ENCODE measurements at places on chromosomes 16 and 17. TPM values are rescaled to one million over a fixed set of nuclear protein-coding genes. Genes with fewer than 3 reads are reported as not detected.

DNA sequence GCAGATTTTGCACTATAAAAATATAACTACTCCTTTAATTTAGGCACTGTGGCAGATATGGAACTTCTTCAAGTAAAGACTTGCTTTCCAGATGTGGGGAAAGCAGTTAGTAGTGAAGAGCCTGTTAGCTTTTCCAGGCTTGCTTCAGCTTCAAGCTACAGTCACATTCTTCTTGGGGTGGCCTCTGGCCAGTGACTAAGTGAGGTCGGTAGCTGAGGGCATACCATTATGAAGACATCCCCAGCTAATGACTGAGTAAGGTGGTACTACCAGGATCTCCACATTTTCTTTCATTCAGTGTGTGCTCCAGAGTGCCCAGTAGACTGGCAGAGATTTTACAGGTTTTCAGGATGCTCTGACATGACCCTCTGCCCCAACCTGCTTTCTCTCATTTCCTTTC, 167.1 kb upstream of the KIF2B start:
- DNase-seq, result peak; percentile 42

Gene PPP1R27
- total RNA-seq, result not detected

GRCh38 chr17:51120357-51120738, 320 bp downstream of the SPAG9 start:
- peak; percentile 39 for DNase-seq

- DNase-seq, result no peak
Measured at GRCh38 chr17:74128456-74129211, 74.8 kb upstream of the RPL38 start.

- peak; percentile 6 for DNase-seq
Measured at GRCh38 chr17:39916918-39917317, 1.5 kb downstream of the GSDMB start.

Gene CCDC200
- not detected for total RNA-seq

GRCh38 chr17:49646391-49647255, 31.3 kb downstream of the SPOP start:
- DNase-seq, result peak; percentile 83

GRCh38 chr16:85570735-85571562, 42.2 kb upstream of the GSE1 start:
- no peak for DNase-seq

Gene NR1D1
- 1.5 TPM for total RNA-seq

- peak; percentile 68 for DNase-seq
Measured at GRCh38 chr16:67430977-67431774, at the start of gene HSD11B2. HSD11B2 (plus strand) TSS chr16:67431121; CDS start chr16:67431249, 128 bp downstream.

Gene KRT27
- not detected for total RNA-seq

DNA sequence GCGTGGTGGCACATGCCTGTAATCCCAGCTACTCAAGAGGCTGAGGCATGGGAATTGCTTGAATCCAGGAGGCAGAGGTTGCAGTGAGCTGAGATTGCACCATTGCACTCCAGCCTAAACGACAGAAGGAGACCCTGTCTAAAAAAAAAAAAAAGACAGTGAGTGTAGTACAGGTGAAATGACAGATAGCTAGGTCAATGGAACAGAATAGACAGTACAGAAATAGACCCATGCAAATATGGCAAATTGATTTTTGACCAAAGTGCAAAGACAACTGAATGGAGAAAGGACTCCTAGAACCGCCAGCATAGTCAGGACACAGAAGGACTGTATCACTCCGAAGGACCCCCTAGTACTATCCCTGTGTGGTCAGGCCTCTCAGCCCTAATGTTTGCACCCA, 16.6 kb upstream of the PYY start:
- no peak for DNase-seq

Gene C16orf96
- total RNA-seq, result not detected

GRCh38 chr17:47205419-47205963, 3.7 kb upstream of the MYL4 start:
- DNase-seq, result peak; percentile 92
